ENCODE measurements at places on chromosomes 2 and 18.

GRCh38 chr2:104701411-104701911 is 152.5 kb upstream of the POU3F3 start:
- DNase-seq, result no peak

DNA sequence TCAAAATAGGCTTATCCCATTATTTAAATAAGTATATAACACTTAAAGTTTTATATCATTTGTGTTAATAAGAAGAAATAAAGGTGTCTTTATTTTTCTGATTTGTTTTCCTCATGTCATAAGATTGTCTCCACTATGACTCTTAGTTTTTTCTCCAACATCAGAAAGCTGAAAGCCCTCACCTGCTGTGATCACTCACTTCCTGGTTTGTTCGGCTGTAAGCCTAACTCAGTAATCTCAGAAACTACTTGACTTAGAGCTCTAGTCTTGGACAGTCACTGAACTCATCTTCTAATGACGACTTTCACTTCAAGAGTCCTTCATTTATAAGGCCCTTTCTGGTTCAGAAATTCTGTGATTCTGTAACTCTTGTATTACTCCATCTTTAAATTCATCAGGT is 311.0 kb downstream of the ZEB2 start:
- DNase-seq, result no peak

GRCh38 chr2:241033336-241033987 is 35.0 kb downstream of the SNED1 start:
- DNase-seq, result no peak

- DNase-seq, result peak; percentile 39
These were observed 65.2 kb downstream of the CCDC195 start for GRCh38 chr2:224650815-224651439.

- peak; percentile 73 for DNase-seq
These were observed 115.2 kb downstream of the FAM210A start for GRCh38 chr18:13611142-13611600.

- DNase-seq, result no peak
These were observed 1081.3 kb upstream of the TMEFF2 start for GRCh38 chr2:193276069-193276468.

DNA sequence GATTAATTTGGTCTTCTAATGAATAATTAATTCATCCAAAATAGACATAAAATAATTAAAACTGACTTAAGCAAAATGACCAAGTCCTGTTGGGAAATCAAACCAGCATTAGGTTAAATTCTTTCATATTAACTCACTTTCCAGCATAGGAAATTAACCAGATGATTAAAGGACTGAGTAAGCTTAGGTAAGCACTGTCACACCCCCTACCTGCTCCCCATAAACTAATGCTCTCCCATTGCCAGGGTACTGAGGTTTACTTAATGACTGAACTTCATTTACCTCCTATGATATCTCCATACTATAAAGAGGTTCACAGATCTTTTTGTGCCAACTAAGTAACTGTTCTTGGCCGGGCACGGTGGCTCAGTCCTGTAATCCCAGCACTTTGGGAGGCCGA is 13.7 kb downstream of the DSC2 start:
- no peak for DNase-seq

GRCh38 chr18:9786631-9787030 is 78.5 kb downstream of the RAB31 start:
- DNase-seq, result no peak

All from COR-L47 (cell line).